ENCODE measurements at places on chromosomes 12 and 14.
A peak's percentile ranks its signal among the peaks of the same experiment; 100 is the strongest.

DNA sequence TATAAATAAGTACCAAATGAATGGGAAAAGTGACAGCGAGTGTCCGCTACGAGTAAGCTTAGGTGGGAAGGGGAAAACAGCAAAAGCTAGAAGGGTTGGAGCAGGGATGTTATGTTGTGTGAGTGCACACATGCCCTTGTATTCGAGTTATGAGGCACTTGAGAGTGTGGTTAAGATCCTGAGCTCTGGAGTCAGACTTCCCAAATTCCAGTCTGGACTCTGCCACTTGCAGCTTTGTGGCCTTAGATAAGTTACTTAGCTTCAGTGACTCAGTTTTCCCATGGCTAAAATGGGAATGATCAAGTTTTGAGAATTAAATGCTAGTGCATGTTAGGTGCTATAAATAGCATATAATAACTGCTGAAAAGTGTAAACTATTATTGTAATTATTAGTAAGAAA lies 44.9 kb downstream of the KTN1 start:
- DNase-seq: no peak

GRCh38 chr14:53470351-53471043 lies 317.4 kb upstream of the DDHD1 start:
- no peak for DNase-seq

DNA sequence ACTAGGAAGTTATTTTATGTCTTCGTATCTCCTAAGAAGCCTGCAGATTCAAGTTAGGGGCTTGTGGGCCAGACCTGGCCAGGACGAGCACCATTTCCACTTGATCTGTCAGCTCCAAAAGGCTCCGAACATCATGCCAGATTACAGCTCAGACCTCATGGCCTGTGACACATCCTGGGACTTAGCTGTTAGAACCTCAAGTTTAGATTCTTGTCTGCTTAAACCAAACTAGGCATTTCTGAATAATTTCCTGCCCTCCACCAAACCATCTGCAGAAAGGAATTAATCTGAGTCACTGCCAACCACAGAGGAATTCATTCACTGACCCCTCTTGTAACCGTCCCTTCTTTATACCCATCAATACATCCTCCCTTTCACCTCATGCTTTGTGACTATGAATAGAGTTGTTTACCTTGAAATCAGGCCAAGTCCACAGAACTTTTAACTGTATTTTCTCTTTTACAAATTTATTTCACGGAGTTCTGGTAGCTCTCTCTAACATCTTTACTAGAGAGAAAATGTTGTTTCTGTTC lies 120.3 kb downstream of the FBXL14 start:
- no peak for DNase-seq

DNA sequence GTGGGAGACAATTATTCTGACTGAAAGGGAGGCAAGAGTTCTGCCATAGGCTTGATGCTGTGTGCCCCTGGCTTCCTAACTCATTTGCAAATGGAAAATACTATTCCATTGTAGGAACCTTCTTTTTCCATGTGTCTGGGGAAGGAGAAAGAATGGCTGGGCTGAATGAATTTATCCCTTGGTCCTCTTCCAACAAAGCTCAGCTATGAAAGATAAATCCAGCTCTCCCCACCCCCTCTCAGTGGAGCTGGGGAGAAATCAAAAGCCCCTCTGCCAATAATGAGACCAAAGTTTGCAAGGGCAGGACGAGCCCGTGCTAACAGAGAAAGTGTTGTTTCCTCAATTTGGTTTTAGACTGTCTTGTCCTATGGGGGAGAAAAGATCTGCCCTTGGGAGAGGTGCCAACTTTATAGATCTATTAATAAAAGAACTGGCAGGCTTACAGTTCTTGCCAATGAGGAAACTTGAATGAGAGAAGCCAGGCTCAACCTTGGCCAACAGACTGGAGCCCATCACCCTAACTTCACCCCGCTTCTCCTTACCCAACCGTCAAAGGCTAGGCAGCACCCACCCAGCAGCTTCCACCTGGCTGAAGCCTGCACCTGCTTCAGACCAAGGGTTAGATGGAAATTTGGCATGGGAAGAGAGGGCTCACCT lies 8.9 kb upstream of the TCL1B start:
- no peak for DNase-seq

- peak; percentile 65 for DNase-seq
Measured at GRCh38 chr12:125185740-125186470, 120.7 kb downstream of the AACS start.

DNA sequence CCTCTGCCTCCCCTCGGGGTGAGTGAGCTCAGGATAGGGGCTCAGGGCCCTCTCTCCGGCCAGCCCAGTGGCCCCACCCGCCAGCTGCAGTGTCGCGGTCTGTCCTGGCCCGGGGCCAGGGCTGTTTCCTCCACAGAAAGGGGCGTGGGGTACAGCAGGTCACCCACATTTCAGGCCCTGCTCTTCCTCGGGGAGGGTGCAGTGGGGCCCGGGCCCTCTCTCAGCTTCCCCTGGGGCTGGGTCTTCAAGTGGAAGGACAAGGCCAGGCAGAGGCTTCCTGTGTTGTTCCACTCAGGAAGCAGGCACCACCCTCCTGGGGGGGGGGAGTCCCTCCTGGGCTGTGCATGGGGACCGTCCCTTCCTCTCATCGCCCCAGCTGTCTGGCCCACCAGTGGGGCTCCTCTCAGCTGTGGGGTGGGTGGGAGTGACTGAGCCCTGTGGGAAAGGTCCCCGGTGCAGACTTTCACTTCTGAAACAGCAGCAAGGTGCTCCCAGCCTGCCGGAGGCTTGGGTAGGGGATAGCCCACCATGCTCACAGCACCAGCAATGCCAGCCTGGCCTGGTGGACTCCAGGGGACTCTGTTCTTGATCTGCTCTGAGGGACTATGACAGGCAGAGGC lies 3.7 kb downstream of the GPR132 start:
- DNase-seq: peak; percentile 76

DNA sequence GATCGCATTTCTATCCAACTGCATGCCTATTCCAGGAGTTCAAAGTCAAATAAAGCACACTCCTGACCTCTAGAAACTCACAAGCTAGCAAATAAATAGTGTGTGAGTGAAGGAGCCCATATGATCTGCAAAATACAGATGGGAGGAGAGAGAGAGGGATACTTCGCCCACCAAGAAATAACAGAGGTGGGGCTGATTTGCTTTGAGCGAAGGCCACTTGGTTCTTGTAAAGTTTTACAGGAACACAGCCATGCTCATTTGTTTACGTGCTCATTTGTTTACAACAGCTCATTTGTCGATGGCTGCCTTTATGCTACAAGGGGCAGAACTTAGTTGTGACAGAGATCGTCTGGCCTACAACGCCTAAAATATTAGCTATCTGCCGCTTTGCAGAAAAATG lies 63.4 kb upstream of the GPATCH2L start:
- DNase-seq: no peak

GRCh38 chr12:124401704-124402221 lies 106.9 kb downstream of the RFLNA start:
- DNase-seq: no peak

- DNase-seq: no peak
Measured at GRCh38 chr12:1972260-1972659, 32.0 kb downstream of the DCP1B start.

DNA sequence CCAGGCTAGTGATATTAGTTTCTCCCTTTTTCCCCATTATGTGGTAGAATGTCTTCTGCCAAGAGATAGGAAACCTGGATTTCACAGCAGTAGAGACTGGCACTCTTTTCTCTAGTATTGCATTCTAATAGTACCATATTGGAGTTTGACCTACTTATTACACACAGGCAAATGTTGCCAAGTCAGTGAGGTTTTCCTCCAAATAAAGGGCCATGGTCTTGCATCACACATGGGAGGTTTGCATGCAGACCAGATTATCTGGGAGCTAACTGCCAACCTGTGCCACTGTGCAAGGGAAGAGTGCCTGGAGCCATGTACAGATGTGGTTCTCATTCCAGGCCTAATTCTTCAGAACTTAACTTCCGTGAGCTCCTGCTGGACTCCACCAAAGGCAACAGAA lies 113.3 kb downstream of the ANO6 start:
- no peak for DNase-seq

- DNase-seq: no peak
Measured at GRCh38 chr12:43816168-43816567, 10.1 kb upstream of the TWF1 start.

GRCh38 chr12:130031041-130031440 lies 127.2 kb upstream of the TMEM132D start:
- no peak for DNase-seq

GRCh38 chr12:15558915-15559528 lies 230.2 kb downstream of the EPS8 start:
- DNase-seq: no peak

DNA sequence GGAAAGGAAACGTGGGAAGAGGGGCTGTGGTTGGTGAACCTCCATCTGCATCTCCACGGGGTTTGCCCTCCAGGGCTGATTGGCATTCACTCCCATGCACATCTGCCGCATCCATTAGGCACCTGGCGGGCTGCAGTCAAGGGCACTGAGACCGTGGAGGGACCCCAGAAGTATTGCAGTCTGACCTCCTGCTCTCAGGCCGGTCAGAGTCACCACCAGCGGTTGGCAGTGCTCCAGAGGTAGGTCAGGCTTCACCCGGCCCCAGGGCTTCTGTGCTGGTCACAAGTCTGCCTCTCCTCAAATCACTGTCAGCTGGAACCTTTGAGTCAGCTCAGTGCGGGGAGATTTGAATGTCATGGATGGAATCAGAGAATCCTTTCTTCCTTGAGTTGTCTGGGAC lies 132.3 kb downstream of the PAPOLA start:
- DNase-seq: peak; percentile 3

DNA sequence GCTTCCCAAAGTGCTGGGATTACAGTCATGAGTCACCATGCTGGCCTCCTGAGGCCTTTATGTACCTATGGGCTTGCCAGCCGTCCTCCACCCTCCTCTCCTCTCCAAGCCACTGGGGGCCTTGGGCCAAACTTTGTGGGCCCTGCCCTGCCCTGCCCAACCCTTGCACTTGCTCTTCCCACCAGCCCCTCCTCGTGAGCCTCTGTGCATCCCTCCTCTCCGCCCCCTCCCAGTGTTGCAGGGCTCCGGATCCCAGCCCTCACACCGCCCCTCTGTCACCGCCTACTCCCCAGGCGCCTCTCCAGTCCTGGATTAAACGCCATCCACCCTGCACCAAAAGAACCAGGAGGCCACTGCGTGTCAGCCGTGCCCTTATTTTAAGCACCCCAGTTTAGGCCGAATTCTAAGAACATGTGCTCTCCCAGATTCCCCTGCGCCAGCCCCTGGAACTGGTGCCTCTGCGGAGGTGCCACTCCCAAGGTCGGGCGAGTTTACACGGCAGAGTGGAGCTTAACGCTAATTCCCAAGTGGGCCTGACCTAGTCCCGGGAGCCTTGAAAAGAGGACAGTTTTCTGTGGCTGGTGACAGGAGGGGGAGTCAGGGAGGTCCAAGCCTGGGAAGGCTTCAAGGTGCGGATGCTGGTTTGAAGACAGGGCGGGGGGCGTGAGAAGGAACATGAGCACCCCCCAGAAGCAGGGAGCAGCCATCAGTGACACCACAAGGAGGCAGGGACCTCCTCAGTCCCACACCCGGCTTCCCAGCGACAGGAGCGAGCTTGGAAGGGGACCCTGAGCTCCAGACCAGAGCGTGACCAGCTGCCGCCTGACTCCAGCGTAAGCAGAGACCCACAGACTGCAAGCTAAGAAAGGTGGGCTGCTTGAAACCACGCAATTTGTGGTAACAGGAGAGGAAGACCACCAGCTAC lies 21.2 kb upstream of the CDCA4 start:
- no peak for DNase-seq

- no peak for DNase-seq
Measured at GRCh38 chr14:70735043-70735442, 74.3 kb downstream of the MAP3K9 start.

GRCh38 chr12:111444925-111445725 lies 39.4 kb downstream of the SH2B3 start:
- DNase-seq: peak; percentile 91

GRCh38 chr14:31484754-31485153 lies 3.1 kb downstream of the GPR33 start:
- no peak for DNase-seq

GRCh38 chr12:93442411-93443340 lies 929 bp upstream of the UBE2N start:
- DNase-seq: no peak

DNA sequence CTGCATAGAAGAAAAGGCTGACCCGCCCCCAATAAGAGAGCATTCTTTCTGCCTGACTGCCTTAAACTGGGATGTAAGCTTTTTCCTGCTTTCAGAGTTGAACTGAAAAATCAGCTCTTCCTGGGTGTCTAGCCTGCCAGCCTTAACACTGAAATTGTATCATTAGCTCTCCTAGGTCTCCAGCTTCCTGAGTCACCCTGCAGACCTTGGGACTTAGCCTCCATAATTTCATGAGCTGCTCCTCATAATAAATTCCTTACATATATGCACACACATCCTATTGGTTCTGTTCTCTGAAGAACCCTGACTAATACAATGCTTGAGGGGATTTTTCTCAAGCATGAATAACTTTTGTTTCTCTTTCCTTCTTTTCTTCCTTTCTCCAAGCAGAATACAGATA lies 76.4 kb upstream of the FAR2 start:
- DNase-seq: no peak

DNA sequence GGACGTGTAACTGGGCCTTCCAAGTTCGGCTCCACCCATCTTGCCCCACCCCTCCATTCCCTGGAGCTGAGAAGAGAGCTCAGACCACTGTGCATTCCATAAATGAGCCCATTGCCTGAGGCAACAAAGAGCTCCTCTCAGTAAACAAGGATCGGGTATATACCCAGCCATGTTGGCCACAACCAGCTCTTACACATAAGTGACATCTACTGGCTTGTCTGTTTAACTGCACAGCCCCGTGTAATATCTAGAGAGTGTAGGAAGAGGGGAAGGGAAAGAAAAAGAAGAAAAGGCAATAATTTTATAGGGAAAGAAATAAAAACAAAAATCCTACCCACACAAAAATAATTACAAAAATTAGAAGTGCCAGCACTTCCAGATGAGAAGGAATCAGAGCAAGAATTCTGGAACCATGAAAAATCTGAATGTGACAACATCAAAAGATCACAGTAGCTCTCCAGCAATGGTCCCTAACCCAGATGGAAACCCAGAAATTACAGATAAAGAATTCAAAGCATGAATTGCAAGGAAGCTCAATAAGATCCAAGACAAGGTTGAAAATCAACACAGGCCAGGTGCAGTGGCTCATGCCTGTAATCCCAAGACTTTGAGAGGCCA lies 308.1 kb downstream of the RPAP3 start:
- DNase-seq: peak; percentile 28

GRCh38 chr14:98698341-98698740 lies 573.7 kb downstream of the BCL11B start:
- no peak for DNase-seq

GRCh38 chr12:42094277-42094676 lies 50.4 kb downstream of the GXYLT1 start:
- DNase-seq: no peak

GRCh38 chr12:87150969-87151662 lies 878.1 kb downstream of the C12orf50 start:
- DNase-seq: no peak

GRCh38 chr14:28987516-28987915 lies 220.9 kb downstream of the FOXG1 start:
- no peak for DNase-seq

DNA sequence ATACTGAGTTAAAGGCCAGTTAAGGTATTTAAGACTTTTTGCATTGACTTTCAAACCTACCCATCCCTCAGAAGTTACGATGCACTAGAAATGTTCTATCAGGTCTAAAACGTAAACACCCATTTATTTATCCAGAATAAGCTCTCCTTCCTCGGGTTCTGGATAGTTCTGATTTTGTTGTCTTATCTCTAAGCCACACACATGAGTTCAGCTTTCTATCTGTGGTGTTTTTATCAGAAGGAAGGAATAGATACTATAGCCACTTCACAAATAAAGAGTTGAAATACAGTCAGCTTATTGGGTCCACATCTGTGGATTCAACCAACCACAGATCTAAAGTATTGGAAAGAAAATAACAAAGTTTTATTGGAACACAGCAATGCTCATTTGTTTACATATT lies 5.4 kb downstream of the SFSWAP start:
- no peak for DNase-seq

Data from GM10248 (cell line).